Effector memory CD4-positive, alpha-beta T cell (primary cell): ENCODE measurements at places on chromosomes 2 and 18.
A peak's percentile ranks its signal among the peaks of the same experiment; 100 is the strongest.

GRCh38 chr2:180652794-180653193 is 327.6 kb upstream of the UBE2E3 start:
- no peak overlapping the region for H3K27ac ChIP-seq
- no peak overlapping the region for H3K4me3 ChIP-seq
- H3K4me1 ChIP-seq, result no peaks in the 10 kb centered on the region
- no peak for DNase-seq
- H3K36me3 ChIP-seq, result no peaks in the 10 kb centered on the region
- no peaks in the 10 kb centered on the region for H3K27me3 ChIP-seq

DNA sequence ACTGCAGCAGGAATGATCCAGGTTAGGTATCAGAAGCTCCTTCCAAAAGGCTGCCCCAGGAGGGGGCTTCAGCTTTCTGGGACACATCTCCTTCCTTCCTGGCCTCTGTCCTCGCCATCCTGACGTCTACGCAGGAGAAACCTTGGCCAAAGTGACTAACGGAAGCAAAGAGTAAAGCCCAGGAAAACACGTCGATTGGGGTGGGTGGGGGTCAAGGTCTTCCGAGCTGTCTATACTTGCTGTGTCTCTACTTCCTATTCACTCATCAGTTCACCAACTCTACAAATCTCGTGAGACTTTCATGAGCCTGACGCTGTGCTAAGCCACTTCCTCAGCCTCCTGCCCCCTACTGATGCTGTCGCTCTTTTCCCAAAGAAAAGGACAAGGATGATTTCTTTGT is 212.6 kb downstream of the TNS1 start:
- H3K4me3 ChIP-seq, result peak overlapping the region; percentile 58
- no peaks in the 10 kb centered on the region for H3K27me3 ChIP-seq
- H3K4me1 ChIP-seq, result peaks cover 2% of the 10 kb centered on the region
- no peak for DNase-seq

GRCh38 chr18:24935008-24935407 is 417.0 kb downstream of the ZNF521 start:
- H3K4me3 ChIP-seq, result no peak overlapping the region
- no peak overlapping the region for H3K27ac ChIP-seq
- no peaks in the 10 kb centered on the region for H3K4me1 ChIP-seq
- no peak for DNase-seq
- no peaks in the 10 kb centered on the region for H3K36me3 ChIP-seq
- H3K27me3 ChIP-seq, result no peaks in the 10 kb centered on the region

- H3K27ac ChIP-seq, result no peak overlapping the region
- DNase-seq, result no peak
- peaks cover 33% of the 10 kb centered on the region for H3K36me3 ChIP-seq
- no peaks in the 10 kb centered on the region for H3K4me1 ChIP-seq
Measured at GRCh38 chr2:165941827-165942226, 11.7 kb downstream of the TTC21B start.

- no peak for DNase-seq
- no peaks in the 10 kb centered on the region for H3K36me3 ChIP-seq
- no peaks in the 10 kb centered on the region for H3K4me1 ChIP-seq
- H3K27ac ChIP-seq, result no peak overlapping the region
- no peak overlapping the region for H3K4me3 ChIP-seq
Measured at GRCh38 chr2:70671092-70671675, 96.8 kb downstream of the ADD2 start.

GRCh38 chr2:41930807-41931566 is 116.8 kb upstream of the PKDCC start:
- no peak overlapping the region for H3K27ac ChIP-seq
- H3K4me3 ChIP-seq, result no peak overlapping the region
- no peak for DNase-seq
- no peaks in the 10 kb centered on the region for H3K27me3 ChIP-seq

- H3K27me3 ChIP-seq, result no peaks in the 10 kb centered on the region
- no peaks in the 10 kb centered on the region for H3K36me3 ChIP-seq
- no peak overlapping the region for H3K4me3 ChIP-seq
- no peak overlapping the region for H3K27ac ChIP-seq
- DNase-seq, result no peak
Measured at GRCh38 chr2:171402906-171403580, 30.7 kb downstream of the METTL8 start.

- no peaks in the 10 kb centered on the region for H3K4me1 ChIP-seq
- peaks cover 40% of the 10 kb centered on the region for H3K36me3 ChIP-seq
- no peaks in the 10 kb centered on the region for H3K27me3 ChIP-seq
- H3K27ac ChIP-seq, result no peak overlapping the region
- DNase-seq, result no peak
Measured at GRCh38 chr2:74891136-74891764, 57.3 kb downstream of the HK2 start.

DNA sequence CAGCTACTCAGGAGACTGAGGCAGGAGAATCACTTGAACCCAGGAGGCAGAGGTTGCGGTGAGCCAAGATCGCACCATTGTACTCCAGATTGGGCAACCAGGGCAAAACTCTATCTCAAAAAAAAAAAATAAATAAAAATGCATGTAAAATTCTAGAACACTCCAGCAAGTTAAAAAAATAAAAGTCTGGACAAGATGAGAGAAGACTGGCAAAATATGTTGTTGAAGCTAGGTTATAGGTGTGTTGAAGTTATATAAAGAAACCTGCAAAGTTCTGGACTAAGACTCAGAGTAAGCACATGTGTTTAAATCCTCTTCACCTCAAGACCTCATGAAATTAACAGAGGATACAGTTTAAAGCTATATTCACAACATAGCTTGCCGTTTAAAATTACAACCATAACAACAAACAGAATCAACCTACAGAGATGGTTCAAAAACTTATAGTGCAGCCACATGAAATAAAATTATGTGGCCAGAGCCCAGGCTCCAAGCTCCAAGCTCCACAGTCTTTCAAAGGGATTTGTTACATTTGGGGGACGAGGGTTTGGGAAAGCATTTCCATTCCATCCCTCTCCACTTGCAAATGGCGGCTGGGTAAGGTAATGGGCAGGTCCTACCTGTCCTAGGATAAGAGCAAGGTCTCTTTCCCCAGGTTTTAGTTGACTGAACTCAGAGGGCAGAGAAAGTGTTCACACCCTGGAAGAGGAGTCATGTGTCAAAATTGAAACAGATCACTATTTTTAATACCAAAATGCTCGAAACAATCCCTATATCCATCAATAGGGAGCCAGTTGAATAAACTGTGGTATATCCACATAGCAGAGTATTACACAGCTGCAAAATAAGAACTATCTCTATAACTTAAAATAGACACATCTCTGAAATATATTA is 59.9 kb upstream of the MYCN start:
- no peaks in the 10 kb centered on the region for H3K4me1 ChIP-seq
- no peaks in the 10 kb centered on the region for H3K27me3 ChIP-seq
- DNase-seq, result no peak
- no peak overlapping the region for H3K27ac ChIP-seq
